ENCODE measurements at places on chromosomes 5 and 9. TPM values are rescaled to one million over a fixed set of nuclear protein-coding genes. Genes with fewer than 3 reads are reported as not detected.

Gene LCN6
- total RNA-seq: not detected

DNA sequence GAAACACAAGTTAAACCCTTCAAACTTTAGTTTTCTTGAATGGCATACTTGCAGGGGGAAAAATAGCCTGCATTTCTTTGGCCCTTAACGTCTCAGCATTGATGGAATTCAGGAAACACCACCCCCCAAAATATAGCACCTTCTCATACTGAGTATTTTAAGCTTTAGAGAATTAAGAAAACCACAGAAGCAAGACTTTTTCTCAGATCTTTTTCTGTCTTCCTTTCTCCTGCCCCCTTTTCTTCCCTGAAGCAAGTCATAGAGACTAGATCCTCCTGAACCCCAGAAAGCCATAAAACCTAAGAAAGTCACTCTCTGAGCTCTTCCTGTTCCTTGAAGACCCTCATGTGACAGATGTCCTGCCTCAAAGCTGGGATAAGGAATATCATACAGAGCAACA lies 1069.9 kb downstream of the EFNA5 start:
- no peaks in the 10 kb centered on the region for H3K36me3 ChIP-seq
- no peaks in the 10 kb centered on the region for H3K27me3 ChIP-seq
- H3K4me3 ChIP-seq: no peak overlapping the region
- DNase-seq: no peak
- H3K4me1 ChIP-seq: no peaks in the 10 kb centered on the region
- no peak overlapping the region for H3K27ac ChIP-seq

- no peak overlapping the region for H3K27ac ChIP-seq
- no peaks in the 10 kb centered on the region for H3K36me3 ChIP-seq
- no peaks in the 10 kb centered on the region for H3K27me3 ChIP-seq
- no peak for DNase-seq
- no peaks in the 10 kb centered on the region for H3K4me1 ChIP-seq
Measured at GRCh38 chr5:30690931-30691330, 502.6 kb upstream of the CDH6 start.

DNA sequence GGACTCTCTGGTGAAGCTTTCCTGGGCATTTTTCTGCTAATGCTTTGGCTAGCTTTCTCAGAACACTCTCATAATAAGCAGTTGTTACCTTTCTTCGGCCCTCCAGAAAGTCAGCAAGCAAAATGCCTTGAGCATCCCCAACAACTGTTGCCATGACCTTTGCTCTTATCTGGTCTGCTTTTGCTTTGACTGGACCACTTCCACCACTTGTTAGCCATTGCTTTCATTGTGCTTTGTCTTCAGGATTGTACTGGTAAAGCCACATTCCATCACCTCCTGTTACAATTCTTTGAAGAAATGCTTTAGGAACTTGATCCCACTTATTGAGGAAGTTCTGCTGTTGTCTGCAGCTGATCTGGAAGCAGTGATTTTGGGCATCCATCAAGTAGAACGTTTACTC lies 35.7 kb downstream of the RAD50 start:
- no peaks in the 10 kb centered on the region for H3K4me1 ChIP-seq
- H3K27ac ChIP-seq: no peak overlapping the region
- no peaks in the 10 kb centered on the region for H3K27me3 ChIP-seq
- peaks cover 72% of the 10 kb centered on the region for H3K36me3 ChIP-seq
- H3K4me3 ChIP-seq: no peak overlapping the region

DNA sequence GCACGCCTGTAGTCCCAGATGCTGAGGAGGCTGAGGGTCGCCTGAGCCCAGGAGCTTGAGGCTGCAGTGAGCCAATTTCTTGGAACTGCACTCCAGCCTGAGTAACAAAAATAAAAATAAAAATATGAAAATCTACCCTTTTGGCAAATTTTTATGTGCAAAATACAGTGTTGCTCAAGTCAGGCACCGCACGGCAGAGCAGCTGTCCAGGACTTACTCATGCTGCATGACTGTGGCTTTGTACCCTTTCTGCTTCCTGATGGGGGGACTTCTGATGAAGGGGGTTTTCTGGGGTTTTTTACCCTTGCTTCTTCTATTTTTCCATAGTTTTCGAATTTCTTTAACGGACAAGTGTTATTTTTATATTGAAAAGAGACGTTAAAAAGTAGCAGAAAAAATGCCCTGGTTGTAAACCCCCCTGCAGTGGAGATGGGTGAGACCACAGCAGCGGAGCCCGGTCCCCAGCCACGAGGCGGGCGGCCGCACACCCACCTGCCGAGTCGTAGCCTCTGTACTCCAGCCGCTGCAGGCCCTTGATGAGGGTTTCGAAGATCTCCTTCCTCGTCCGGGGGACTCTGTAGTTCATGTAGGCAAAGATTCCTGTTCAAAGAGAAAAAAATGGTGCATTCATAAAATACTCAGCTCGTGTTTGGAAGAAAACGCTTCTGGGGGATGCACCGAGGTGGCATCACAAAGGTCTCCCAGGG lies 15.0 kb downstream of the GFPT2 start:
- H3K27me3 ChIP-seq: peaks cover 48% of the 10 kb centered on the region
- H3K4me3 ChIP-seq: no peak overlapping the region

Gene SLC4A9
- total RNA-seq: not detected

- no peaks in the 10 kb centered on the region for H3K36me3 ChIP-seq
- no peak overlapping the region for H3K27ac ChIP-seq
- H3K27me3 ChIP-seq: no peaks in the 10 kb centered on the region
- H3K4me3 ChIP-seq: no peak overlapping the region
Measured at GRCh38 chr9:95609426-95609825, 92.7 kb upstream of the PTCH1 start.

Gene PPP1R2B
- total RNA-seq: 0.68 TPM

DNA sequence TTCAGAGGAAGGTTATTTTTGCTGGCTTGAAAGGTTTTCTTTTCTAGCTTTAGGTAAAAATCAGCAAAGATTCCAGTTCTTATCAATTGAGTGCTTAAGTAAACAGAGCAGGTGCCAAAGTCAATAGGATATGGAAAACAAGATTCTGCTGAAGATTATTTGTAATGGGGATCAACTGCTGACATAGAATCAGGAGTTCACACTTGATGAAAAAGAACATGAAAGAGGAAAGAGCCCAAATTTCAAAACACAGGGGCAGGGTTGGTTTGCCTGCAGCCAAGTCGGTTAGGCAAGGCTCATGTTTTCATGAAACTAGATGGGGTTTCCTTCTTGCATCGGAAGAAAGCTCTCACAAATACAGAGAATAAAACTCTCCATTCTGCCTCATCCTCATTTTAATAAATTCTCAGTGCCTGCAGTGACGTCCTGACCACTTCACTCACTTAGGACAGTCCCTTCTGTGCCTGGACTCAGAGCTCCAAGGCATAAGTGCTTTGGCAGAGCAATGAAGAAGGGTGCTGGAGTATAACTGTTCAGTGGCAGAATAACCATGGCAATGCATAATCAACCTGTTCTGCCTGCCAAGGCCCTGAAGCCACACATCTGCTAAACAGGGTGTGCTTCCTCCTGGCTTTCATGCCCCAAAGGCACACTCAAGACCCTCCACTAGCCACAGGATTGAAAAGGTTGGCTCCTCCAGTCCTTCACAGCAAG lies 179.6 kb downstream of the GNAQ start:
- no peaks in the 10 kb centered on the region for H3K36me3 ChIP-seq
- no peak overlapping the region for H3K4me3 ChIP-seq
- H3K27ac ChIP-seq: no peak overlapping the region
- peaks cover 6% of the 10 kb centered on the region for H3K4me1 ChIP-seq
- DNase-seq: no peak

Gene SPINK6
- total RNA-seq: not detected

GRCh38 chr9:93121316-93122241 lies 12.5 kb downstream of the NINJ1 start:
- peaks cover 48% of the 10 kb centered on the region for H3K4me1 ChIP-seq
- H3K27me3 ChIP-seq: no peaks in the 10 kb centered on the region
- no peak overlapping the region for H3K4me3 ChIP-seq
- peaks cover 18% of the 10 kb centered on the region for H3K36me3 ChIP-seq
- no peak overlapping the region for H3K27ac ChIP-seq

Gene FOXD4L4
- not detected for total RNA-seq

Gene TAF11L5
- total RNA-seq: not detected

- H3K27me3 ChIP-seq: no peaks in the 10 kb centered on the region
- peaks cover 8% of the 10 kb centered on the region for H3K4me1 ChIP-seq
- peaks cover 2% of the 10 kb centered on the region for H3K36me3 ChIP-seq
- H3K27ac ChIP-seq: no peak overlapping the region
- no peak overlapping the region for H3K4me3 ChIP-seq
- no peak for DNase-seq
Measured at GRCh38 chr9:6869081-6869948, 111.5 kb downstream of the KDM4C start.

DNA sequence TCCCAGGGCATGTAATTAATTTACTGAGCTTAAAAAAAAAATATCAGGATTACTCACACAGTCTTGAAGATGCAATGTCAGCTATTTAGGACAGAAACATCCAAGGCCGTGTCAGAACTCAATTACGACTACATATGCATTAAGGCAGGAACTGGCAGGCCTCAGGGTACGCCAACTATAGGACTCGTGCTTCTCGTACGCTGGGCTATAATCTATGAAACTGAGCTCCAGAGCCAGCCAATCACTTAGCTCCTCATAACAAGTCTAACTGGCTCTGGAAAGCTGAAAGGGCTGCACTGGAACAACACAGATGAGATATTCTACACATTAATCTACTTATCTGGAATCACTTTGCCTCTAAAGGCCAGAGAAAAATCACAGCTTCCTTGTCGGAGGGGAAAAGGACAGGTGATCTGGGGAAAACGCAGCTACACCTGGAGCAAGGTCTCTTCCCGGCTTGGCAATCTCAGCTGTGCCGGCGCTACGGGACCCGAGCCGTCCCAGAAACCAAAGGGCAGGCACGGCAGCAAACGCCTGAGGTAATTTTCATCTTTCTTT lies 212.0 kb downstream of the DEPDC1B start:
- H3K36me3 ChIP-seq: no peaks in the 10 kb centered on the region
- no peak overlapping the region for H3K27ac ChIP-seq
- H3K4me1 ChIP-seq: no peaks in the 10 kb centered on the region
- H3K27me3 ChIP-seq: no peaks in the 10 kb centered on the region

DNA sequence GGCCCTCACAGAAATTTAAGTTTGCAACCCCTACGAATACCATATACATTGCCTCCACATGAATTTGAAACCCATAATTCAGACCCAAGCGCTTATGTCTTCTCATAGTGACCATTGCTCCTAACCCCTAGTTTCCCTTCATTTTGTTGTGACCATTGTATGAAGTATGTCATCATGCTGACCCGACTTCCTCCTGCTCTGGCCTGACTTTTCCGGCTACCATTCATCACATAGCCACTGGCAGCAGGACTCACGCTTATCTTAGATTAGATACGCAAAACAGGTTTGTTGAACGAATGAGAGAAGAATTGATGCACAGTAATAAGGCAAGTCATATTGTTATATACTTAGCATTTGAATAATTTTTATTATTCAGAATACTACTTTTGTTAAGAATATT lies 345.4 kb downstream of the FBXL17 start:
- no peaks in the 10 kb centered on the region for H3K36me3 ChIP-seq
- no peaks in the 10 kb centered on the region for H3K27me3 ChIP-seq
- no peak overlapping the region for H3K4me3 ChIP-seq
- H3K4me1 ChIP-seq: no peaks in the 10 kb centered on the region
- no peak for DNase-seq

Gene TRPM6
- not detected for total RNA-seq

DNA sequence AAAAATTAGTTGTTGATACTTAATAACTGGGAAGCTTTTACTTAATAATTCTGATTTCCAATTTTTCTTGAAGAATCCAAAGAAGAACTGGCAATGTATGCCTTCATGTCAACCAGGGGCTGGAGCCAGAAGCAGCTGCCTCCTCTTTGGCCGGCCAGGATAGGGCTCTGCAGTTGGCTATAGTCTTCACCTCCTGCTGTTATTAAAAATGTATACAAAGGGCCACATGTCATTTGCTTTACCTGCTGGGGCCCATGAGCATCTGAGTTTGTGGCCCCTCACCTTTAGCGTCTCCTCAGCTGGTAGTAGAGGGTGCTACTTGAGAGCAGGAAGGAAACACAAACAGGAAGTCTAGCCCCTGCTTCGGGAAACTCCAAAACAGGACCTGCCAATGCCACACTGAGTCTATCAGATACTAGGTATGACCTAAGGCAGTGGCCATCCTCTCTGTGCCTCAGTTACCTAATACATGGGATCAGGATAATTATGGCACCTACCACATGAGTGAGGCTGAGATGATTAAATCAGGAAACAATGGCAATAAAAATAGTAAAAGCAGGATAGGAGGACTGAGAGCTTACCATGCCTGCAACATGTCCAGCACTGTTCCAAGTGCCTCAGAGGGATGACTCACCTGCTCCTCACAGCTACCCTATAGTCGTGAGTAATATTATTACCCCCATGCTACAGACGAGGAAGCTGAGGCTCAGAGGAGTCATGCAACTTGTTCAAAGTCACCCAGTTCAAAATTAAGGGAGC lies 21.3 kb downstream of the CCDC69 start:
- H3K27me3 ChIP-seq: no peaks in the 10 kb centered on the region
- peaks cover 8% of the 10 kb centered on the region for H3K36me3 ChIP-seq
- DNase-seq: no peak
- H3K4me1 ChIP-seq: peaks cover 32% of the 10 kb centered on the region
- H3K4me3 ChIP-seq: no peak overlapping the region
- peak overlapping the region; percentile 61 for H3K27ac ChIP-seq

DNA sequence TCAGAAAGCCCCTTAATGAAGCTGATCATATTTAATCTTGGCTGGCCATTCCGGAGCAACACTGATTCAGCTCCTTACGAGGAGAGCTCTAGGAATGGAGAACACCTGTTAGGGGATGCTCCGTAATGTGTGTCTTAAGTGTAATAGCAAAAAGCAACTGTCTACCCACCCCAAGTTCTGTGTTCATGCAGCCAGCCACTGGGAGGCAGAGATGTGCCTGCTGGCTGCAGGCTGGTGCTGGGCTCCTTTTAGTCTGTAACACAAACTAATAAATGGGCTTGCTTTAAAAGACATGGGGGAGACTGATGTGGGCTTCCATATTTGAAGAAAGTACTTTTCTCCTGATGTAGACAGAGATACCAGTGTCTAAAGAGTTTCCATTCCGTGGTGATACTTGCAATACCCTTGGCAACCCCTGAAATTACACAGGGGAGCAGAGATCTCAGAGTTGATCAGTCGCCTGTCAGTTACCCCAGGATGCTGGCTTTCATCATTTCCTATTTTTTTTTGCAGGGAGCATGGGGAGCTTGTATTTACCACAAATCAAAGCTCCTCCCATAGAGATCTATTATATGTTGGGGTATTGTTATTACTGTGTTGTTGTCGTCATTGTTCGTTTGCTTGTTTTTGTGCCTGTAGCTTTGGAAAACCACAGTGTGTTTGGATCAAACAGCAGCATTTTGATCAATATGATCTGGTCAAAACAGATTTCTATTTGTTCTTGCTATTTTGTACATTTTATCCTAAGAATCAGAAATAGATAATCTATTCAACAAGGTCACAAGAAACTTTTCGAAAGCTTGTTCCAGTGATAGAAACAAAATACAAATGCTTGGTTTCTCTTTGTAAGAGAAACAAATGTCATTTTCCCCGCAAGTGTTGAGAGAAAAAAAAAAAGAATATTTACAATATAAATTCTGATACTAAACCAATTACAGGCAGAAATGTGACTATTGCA lies 65.8 kb downstream of the MTX3 start:
- H3K36me3 ChIP-seq: no peaks in the 10 kb centered on the region
- no peak overlapping the region for H3K27ac ChIP-seq

Gene SLC46A2
- total RNA-seq: not detected

GRCh38 chr9:109482391-109482916 lies 15.7 kb downstream of the PTPN3 start:
- no peaks in the 10 kb centered on the region for H3K27me3 ChIP-seq
- H3K27ac ChIP-seq: no peak overlapping the region
- no peak for DNase-seq
- H3K36me3 ChIP-seq: no peaks in the 10 kb centered on the region
- no peak overlapping the region for H3K4me3 ChIP-seq
- H3K4me1 ChIP-seq: no peaks in the 10 kb centered on the region

Gene LMNB1
- 36.2 TPM for total RNA-seq

Data from T-cell (primary cell).